ENCODE measurements at places on chromosomes 2 and 18.

GRCh38 chr2:73850009-73850408 lies 21.2 kb downstream of the STAMBP start:
- DNase-seq = no peak

GRCh38 chr18:32582455-32582854 lies 111.8 kb upstream of the GAREM1 start:
- DNase-seq = no peak

DNA sequence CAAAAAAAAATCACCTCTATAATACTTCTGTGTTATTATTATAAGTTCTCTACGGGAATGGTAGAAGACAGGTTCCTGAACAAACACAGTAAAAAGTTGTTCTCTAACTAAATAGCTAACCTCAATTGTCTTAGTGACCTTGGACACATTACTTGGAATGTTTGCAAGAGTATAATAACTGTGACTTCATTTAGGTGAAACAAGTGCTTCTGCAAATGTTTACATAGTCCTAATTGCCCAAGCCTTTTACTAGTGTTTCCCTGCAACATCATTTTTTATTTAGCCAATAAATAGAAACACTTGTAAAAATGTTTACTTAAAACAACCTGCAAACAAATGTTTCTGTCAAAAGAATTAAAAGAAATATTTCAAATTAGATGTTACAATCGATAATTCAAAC lies 9.9 kb downstream of the PLEKHM3 start:
- DNase-seq = no peak

DNA sequence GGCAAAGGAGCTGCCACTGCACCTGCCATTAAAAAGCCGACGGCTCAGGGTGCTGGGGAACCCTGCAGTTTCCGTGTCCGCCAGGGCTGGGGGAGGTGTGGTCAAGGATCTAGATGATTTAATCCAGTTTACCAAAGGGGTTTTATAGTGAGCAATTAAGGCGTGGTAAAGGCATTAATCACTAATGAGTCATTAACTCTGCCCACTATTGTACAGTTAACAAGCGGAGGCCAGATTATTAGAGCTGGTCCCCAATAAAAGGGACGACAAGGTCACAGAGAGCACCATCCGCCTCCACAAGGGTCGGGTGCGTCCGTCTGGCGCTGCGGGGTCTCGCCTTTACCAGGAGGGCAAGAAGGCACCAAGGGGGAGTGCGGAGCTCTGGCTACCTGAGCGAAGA lies 9.6 kb downstream of the RAX start:
- DNase-seq = no peak

DNA sequence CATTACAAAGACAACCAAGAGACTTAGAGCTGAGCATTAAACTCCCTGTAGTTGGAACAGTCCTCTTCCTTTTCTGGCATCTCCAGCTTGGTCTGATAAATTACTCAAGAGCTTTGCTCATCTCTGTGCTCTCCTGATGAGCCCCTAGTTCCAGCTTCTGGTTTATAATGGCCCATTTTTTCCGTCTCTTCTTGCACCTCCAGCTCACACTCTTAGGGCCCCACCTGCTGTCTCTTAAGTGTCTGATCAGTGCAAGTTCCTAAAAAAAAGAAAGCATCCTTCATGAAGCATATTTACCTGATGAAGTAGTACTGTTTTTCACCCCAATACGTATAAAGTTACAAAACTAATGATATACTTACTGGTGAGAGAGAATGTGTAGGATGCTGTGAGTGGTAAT lies 822.9 kb downstream of the RNF144A start:
- no peak for DNase-seq

DNA sequence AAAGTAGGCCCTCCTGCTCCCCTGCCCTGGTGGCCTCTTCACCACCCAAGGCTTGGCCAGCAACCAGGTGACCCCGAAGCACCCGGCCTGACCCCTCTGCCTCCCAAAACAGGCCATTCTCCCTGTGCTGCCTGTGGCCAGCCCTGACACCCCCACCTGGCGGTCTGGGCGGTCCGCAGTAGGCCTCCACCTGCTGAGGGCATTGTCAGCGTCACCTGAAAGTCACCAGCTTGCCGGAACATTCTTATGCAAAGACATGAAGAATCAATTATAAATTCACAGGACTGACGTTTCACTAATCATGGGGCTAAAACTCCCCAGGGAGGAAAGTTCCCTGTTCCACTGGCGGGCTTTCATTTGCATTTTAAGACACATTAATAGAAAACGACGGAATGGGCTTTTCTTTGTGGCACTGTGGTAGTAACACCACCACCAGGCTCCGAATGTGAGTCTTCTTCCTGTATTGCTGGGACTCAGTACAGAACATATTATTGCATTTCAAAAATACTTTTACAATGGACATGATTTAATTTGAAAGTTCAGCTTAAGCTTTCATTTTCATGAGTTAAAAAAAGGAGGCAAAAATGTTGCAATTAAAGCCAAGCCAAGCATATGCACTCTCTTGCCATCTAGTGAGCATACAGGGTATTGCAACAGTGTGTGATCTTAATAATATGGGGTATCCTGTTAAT lies 57.4 kb downstream of the ADI1 start:
- peak; percentile 6 for DNase-seq
